AG09319 (cell line): ENCODE measurements at places on chromosomes 11 and 22.

DNA sequence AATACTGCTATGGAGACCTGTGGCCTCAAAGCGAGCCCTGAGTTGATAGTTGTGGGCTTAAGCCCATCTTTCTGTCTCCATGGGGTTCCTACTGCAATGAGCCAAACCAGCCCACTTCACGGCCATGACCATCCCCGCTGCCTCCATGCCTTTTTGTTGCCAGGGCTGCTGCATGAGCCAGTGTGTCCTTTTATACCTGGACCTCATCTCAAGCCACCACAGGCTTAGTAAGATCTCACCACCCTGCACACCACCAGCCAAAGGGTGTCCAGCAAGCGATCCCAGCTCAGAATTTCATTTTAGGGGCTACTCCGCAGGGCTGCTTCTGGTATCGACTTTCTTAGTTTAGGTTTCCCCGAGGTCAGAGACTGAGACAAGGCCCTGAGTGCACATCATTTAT is 8.3 kb downstream of the TP53AIP1 start:
- no peak for DNase-seq

GRCh38 chr11:33307984-33308383 is 50.8 kb downstream of the HIPK3 start:
- DNase-seq, result no peak

- DNase-seq, result peak; percentile 69
These were observed 455.8 kb downstream of the MIAT start for GRCh38 chr22:27113211-27113635.

DNA sequence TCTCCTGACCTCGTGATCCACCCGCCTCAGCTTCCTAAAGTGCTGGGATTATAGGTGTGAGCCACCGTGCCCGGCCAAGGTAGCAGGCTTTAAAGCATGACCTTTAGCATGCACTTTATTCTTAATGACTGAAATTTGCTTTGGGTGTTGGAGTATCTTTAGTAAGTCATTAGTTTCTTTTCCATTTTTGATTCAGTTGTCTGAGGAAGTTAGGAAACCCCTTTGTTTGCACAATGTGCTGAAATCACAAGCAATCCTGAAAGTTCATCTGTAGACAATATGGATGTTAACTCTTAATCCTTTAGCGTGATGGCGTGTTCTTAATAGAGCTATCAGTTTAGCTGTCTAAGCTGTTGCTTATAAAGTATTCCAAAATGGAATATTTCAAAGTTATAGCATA is 16.8 kb downstream of the SDHD start:
- DNase-seq, result no peak
